AG10803 (cell line): ENCODE measurements at places on chromosomes 2 and 18.

- DNase-seq, result no peak
Observed at GRCh38 chr18:26634631-26635030, 86.3 kb upstream of the KCTD1 start.

DNA sequence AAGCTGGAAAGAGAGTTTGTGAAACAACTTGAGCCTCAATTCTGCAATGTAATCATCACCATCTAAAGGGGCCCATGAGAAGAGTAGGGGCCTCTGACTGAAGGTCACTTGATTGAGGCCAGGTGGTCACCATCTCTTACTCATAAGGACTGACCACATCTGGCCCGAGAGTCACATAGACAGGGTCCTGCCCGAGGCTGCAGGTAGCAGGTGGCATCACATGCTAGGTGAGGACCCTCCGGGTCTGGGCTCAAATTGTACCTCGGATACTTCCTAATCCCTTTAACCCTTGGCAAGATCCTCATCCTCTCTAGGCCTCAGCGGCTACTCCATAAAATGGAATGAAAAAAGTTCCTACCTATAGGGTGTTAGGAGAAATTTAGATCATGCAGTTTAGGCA lies 16.7 kb downstream of the FHL2 start:
- DNase-seq, result no peak

- DNase-seq, result no peak
Observed at GRCh38 chr2:191115391-191115790, 35.4 kb downstream of the STAT4 start.

DNA sequence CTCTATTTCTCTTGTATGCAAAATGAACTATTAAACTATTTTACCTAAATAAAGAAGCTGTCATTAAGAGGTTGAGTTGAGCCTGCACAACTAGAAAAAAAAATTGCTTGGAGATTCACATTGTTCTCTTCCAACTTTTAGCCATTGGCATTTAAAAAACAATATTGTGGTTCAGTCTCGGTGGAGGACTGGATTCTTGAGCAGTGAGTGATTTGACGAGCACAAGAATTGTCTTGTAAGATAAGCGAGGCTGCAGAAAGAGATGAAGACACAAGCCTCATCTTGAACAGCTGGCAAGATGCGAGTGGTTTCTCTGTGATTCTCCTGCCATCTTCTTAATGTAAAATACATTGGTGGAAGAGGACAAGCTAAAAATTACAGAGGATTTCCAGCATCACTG lies 67.0 kb downstream of the GALR1 start:
- DNase-seq, result peak; percentile 6

GRCh38 chr18:52948868-52949444 lies 609.0 kb downstream of the DCC start:
- no peak for DNase-seq

DNA sequence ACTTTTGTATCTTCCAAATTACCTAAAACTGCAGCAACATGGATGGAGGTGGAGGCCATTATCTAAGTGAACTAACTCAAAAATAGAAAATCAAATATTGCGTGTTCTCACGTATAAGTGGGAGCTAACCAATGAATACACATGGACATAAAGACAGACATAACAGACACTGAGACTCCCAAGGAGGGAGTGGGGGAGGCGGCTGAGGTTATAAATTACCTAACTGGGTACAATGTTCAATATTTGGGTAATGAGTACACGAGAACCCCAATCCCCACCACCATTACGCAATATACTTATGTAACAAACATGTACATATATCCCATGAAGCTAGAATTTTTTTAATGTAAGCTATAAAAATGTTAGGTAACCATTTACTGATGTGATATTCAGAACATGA lies 119.8 kb downstream of the RTTN start:
- DNase-seq, result no peak

DNA sequence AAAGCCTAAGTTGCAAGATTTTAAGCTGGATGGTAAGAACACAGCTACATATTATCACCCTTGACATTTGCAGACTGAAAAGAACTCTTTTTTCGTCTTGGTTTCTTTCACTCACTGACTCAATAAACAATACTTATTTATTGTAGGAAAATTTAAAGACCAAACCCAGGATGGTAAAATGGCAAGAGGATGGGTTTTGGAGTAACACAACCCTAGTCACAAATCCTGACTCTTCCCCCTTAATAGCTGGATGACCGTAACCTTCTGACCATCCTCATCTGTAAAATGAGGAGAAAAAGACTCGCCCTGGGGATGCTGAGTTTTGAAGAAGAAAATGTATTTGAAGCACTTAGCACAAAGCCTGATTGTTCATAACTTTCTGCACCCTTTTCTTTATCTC lies 48.3 kb downstream of the ZC3H15 start:
- no peak for DNase-seq

- DNase-seq, result no peak
Observed at GRCh38 chr2:218998414-218999002, 5.3 kb upstream of the CRYBA2 start.

DNA sequence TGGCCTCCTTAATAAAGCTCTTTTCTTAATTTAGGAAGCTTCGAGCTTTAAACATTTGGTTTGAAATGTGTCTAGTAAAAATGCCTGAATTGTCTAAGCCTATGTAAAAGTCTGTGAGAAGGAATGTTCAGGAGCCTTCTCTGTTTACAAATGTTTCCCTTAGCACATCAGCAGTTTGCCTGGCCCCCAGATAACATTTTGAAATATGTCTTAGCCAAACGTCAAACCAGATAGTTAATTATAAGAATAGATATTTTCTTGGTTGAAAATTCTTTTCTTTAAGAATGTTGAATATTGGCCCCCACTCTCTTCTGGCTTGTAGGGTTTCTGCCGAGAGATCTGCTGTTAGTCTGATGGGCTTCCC lies 498.6 kb downstream of the CCDC85A start:
- peak; percentile 44 for DNase-seq

GRCh38 chr2:182142062-182142461 lies 156.4 kb downstream of the PPP1R1C start:
- DNase-seq, result no peak

GRCh38 chr2:240170354-240170735 lies 29.9 kb upstream of the OTOS start:
- DNase-seq, result no peak

- DNase-seq, result peak; percentile 83
Observed at GRCh38 chr2:237441605-237442274, 27.8 kb upstream of the COL6A3 start.

DNA sequence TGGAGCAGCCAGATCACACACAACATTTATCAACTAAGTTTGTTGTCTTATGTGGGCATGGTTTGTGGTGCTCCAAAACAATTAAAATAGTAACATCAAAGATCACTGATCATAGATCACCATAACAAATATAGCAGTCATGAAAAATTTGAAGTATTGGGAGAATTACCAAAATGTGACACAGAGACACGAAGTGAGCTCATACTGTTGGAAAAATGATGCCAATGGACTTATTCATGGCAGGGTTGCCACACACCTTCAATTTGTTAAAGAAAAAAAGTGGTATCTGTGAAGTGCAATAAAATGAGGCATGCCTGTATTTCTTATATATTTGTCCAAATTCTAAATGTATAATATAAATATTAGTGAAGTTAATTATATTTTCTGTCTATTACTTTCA lies 42.9 kb upstream of the CABYR start:
- peak; percentile 64 for DNase-seq

DNA sequence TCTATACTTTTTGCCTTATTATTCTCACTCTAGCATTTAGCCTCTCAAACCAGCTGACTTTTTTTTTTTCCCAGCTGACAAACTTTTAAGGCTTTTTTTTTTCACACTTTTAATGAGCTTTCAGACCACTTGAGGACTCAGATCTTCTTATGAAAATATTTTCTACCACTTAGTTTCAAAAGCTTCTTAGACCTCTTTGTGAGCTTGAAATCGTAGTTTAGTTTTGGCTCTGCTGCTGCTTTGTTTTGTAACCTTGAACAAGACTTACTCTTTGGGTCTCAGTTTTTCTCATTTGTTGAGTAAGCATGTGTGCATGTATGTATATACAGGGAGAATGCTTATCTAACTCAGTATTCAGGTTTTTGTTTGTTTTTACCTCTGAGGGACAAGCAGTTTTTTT lies 3.5 kb downstream of the NBEAL1 start:
- DNase-seq, result peak; percentile 25

GRCh38 chr2:105256431-105257047 lies 15.0 kb downstream of the GPR45 start:
- no peak for DNase-seq

DNA sequence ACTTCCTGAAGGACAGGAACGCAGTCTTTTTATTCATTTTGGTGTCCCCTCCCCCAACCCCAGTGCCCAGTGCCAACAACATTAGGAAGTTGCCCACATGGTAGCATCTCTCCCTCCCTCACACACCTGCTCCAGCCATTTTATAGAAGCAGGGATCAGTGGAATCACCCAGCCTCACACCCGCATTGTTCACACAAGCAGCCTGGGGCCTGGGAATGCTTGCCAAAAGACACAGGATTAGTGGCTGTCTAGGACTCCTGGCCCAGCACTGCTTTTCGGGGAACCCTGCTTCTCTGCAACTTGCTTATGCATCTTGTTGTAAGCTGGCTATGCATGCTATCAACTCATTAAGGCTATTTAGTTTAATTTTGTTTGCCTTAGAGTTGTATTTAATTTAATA lies 17.9 kb downstream of the TMEM37 start:
- DNase-seq, result no peak

GRCh38 chr2:65358678-65359400 lies 73.6 kb downstream of the SPRED2 start:
- DNase-seq, result peak; percentile 57

- no peak for DNase-seq
Observed at GRCh38 chr18:40063488-40063887, 1891.5 kb upstream of the PIK3C3 start.

DNA sequence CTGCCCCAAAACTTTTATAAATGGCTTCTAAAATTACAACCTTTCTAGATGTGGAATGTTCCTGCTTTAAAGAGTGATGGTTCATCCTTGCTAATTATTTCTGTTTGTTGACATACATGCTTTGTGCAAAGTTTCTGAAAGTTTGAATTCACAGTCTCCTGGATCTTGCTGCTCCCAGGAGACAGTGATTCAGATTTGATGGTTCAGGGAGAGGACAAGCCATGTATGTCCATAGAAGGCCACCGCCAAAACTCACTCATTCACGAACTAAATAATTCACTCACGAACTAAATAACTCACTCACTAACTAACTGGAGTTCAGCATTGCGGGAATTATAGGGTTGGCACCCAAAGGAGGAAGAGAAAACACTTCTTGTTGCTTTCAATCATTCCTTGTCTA lies 416.5 kb upstream of the ZEB2 start:
- DNase-seq, result no peak

DNA sequence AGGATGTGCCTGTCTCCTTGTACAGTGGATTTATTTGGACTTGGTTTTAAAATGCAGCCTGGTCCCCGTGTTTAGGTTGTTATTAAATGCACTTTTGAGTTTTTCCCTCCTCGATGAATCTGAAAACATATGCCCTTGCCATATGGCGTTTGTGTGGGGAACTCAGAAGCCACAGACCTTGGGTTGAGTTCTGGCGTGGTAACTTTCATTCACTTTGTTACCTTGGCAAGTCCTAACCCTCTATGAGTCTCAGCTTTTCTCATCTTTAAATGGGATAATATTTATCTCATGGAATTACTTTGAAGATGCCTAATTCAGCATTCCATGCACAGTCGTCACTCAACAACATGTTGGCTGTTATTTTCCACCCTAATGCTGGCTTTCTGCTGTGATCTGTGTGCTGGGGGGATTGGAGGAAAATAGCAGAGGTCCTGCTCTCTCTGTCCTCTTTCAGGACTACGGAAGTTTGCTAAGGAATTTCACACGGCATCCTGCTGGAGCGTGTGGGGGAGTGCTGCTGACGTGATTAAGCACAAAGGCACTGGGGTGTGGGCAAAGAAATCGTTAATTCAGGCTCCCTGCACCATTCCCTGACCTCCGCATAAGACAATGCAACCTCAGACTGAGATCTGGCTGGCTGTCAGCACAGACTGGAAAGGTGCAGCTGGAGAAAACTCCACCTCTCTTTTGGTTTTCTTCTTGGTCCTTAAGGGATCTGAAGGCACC lies 61.7 kb downstream of the LDLRAD4 start:
- DNase-seq, result no peak

- no peak for DNase-seq
Observed at GRCh38 chr2:233976087-233976486, 58.9 kb downstream of the TRPM8 start.
